ENCODE measurements at places on chromosomes 2 and 18. TPM values are rescaled to one million over a fixed set of nuclear protein-coding genes. Genes with fewer than 3 reads are reported as not detected.

FSIP2 gene
- 0.19 TPM for total RNA-seq

DNA sequence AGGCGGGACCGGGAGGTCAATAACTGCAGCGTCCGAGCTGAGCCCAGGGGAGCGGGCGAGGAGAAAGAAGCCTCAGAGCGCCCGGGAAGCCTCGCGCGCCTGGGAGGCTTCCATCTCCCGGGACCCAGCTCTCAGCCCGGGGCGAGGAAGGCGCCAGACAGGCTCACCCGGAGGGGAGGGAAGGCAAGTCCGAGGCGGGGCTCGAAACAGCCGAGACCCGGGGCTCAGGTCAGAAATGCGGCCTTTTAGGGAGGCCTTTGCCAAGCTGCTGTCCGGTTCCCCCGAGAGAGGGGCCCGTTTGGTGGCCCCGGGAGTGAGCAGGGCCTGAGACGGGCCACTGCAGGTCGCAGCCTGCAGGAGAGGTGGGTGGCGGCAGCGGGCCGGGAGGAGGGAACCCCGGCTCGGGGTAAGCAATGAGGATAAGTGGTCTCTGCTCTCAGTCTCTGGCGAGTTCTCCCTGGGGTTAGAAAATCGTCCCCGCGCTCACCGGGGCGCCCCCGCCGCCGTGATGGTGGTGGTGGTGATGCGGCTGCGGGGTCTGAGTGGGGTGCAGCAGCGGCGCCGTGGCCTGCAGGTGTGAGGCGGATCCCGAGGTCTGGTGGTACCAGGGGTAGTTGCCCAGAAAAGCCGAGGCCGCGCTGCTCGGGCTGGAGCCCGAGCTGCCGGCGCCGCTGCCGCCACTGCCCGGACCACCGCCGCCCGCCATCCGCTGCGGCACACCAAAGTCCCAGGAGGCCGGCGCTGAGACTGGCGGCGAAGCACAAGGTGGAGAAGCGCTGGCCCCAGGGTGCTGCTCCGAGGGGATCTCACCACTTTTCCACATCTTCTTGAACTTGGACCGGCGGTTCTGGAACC lies 2.4 kb downstream of the DLX2 start:
- no peak for DNase-seq
- H3K36me3 ChIP-seq: peaks cover 2% of the 10 kb centered on the region
- no peak overlapping the region for H3K27ac ChIP-seq
- H3K4me3 ChIP-seq: peak overlapping the region; percentile 64
- H3K27me3 ChIP-seq: peaks cover 79% of the 10 kb centered on the region

- no peaks in the 10 kb centered on the region for H3K4me1 ChIP-seq
- H3K27me3 ChIP-seq: no peaks in the 10 kb centered on the region
- H3K4me3 ChIP-seq: no peak overlapping the region
Measured at GRCh38 chr2:99626158-99626557, 136.3 kb upstream of the REV1 start.

DNA sequence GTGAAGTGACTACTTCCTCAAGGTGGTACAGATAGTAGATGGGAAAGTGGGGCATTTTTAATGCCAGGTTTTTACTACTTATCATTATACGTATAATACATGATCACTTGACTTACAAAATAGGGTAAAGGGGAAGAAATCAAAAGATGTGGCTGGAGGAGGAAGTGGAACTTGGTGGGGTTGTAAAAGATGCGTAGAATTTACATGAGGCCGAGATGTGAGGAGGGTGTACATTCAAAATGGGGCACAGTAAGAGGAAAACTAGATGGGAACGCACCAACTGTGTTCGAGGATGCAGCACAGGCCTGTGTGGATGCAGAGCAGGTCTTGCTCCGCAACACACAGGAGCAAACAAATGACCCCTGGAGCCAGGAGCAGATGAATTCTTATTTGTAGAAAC lies 403.3 kb downstream of the TXNL1 start:
- no peaks in the 10 kb centered on the region for H3K36me3 ChIP-seq
- H3K27ac ChIP-seq: no peak overlapping the region
- H3K27me3 ChIP-seq: peaks cover 12% of the 10 kb centered on the region
- no peak for DNase-seq
- H3K4me1 ChIP-seq: no peaks in the 10 kb centered on the region

DNA sequence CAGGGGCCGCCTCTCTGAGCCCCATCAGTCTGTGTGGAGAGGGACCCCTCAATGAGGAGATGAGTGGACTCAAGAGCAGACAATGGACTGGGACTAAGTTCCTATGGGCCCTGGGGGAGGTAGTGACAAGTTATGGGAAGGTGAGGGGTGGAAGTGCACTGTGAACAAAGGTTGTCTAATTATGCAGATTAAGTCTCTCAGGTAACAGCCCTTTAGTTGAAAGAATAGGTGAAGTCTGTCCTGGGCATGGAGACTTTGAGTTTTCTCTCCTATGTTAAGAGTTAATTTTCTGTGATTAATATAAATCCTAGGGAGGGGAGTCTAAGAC lies 243.8 kb downstream of the FAM210A start:
- no peak overlapping the region for H3K4me3 ChIP-seq
- no peak for DNase-seq
- peaks cover 33% of the 10 kb centered on the region for H3K4me1 ChIP-seq

ELOA2 gene
- not detected for total RNA-seq

DNA sequence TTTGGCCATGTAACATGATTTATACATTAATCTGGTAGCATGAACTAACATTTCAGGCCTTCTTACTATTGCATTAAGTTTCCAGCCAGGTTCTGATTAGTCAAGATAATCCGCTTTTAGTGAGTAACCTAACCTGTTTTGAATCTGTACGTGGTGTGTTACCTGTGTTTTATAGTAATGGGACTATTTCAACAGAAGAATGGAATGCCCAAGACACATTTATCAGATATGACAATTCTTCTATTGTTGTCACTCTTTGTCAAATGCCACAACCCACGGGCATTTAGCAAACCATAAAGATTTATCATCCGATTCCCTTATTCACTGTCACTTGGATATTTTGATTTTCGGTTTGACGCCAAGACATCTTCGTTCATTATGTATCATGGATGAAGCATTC lies 117.9 kb downstream of the ETAA1 start:
- no peaks in the 10 kb centered on the region for H3K27me3 ChIP-seq
- H3K36me3 ChIP-seq: no peaks in the 10 kb centered on the region
- H3K4me3 ChIP-seq: no peak overlapping the region
- no peaks in the 10 kb centered on the region for H3K4me1 ChIP-seq

DNA sequence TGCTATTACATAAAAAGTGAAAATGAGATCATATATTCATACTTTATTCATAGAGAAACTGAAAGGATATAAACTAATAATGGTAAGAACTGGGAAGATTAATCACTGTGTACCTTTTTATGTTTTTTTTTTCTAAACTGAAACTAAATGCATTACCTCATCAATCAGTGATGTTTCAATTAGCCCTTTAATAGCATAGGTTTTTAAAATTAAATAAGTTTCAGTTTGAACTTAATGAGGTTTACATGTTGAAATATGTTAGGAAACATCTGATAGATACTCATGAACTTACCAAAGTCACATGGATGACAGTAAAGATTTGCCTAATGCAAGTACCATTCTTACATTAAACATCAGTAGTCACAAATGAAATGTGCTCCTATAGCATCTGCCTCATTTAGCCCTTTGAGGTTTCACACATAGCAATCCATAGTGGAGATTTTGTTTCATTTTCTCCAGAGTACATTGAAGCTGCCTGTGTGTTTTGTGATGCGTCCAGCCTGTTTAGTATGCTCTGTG lies 8.9 kb downstream of the MAPRE2 start:
- peak overlapping the region; percentile 98 for H3K27ac ChIP-seq
- peaks cover 3% of the 10 kb centered on the region for H3K36me3 ChIP-seq
- peaks cover 76% of the 10 kb centered on the region for H3K4me1 ChIP-seq
- peak overlapping the region; percentile 75 for H3K4me3 ChIP-seq

RNF138 gene
- total RNA-seq: 79.9 TPM

GRCh38 chr18:43213816-43214215 lies 63.5 kb downstream of the SYT4 start:
- H3K4me1 ChIP-seq: no peaks in the 10 kb centered on the region
- no peaks in the 10 kb centered on the region for H3K27me3 ChIP-seq
- no peak overlapping the region for H3K27ac ChIP-seq
- no peaks in the 10 kb centered on the region for H3K36me3 ChIP-seq

GRCh38 chr18:75130591-75131328 lies 78.2 kb downstream of the PTGR3 start:
- no peaks in the 10 kb centered on the region for H3K36me3 ChIP-seq
- no peak overlapping the region for H3K4me3 ChIP-seq
- peaks cover 5% of the 10 kb centered on the region for H3K4me1 ChIP-seq
- no peaks in the 10 kb centered on the region for H3K27me3 ChIP-seq
- no peak for DNase-seq
- no peak overlapping the region for H3K27ac ChIP-seq

- no peak overlapping the region for H3K27ac ChIP-seq
- no peak overlapping the region for H3K4me3 ChIP-seq
- no peak for DNase-seq
- no peaks in the 10 kb centered on the region for H3K36me3 ChIP-seq
Measured at GRCh38 chr2:66548422-66548821, 113.5 kb downstream of the MEIS1 start.

- peaks cover 28% of the 10 kb centered on the region for H3K4me1 ChIP-seq
- no peak for DNase-seq
- no peak overlapping the region for H3K27ac ChIP-seq
Measured at GRCh38 chr2:224405841-224406370, 4.0 kb upstream of the FAM124B start.

DNA sequence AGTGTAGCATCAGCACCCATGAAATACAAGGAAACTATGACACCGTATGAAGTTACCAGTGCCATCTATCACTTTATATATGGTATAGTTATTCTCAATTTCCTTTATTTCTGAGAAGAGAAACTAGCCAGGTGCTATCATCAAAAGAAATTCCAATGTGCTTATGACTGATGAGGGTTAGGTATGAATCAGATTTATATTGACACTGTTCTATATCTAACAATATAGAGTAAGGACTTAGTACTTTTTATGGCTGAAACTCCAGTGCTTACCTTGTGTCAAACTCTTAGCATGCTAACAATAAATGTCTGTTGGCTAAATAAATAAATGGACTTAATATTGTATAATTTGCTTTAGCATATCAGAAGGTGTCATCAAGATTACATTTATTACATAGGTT lies 6.9 kb downstream of the METTL4 start:
- H3K4me3 ChIP-seq: no peak overlapping the region
- no peaks in the 10 kb centered on the region for H3K27me3 ChIP-seq
- peaks cover 29% of the 10 kb centered on the region for H3K4me1 ChIP-seq
- no peak overlapping the region for H3K27ac ChIP-seq

DNA sequence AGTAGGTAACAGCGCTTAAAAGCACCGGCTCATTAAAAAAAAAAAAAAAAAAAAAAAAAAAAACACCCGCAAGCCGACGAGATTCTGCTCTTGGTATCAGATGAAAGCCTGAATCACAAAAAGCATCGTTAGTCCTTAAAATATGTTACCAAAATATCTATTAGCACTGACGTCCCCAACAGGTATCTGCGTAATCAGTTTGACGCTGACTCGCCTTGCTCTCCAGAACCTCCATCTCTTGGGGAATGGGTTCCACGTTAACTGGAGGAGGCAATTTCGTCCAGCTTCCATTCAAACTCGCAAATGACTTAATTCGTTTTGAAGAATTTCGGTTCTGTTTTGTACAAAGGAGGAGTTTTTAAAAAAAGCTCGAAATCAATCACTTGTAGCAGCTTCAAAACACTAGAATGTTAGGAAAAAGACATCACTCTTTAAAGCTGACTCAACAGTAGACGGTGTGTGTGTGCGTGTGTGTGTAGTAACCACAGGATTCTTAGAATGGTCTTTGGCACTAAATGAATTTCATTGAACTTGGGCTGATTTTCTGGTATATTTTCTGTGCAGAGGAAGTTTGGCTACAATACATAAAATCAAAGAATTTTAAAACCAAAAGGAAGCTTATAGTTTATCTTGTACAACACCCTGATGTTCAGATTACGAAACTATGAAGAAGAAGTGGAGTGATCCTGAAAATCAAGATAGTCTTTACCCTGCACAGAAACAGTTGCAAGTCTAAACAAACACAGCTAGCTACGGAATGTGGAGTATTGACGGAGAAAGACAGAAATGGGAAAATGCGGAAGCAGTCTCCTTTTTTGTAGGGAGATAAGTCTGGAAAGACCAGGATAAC lies 1.1 kb upstream of the PGAP1 start:
- H3K36me3 ChIP-seq: peaks cover 18% of the 10 kb centered on the region
- peak overlapping the region; percentile 98 for H3K4me3 ChIP-seq
- peaks cover 34% of the 10 kb centered on the region for H3K4me1 ChIP-seq
- H3K27ac ChIP-seq: peak overlapping the region; percentile 97
- DNase-seq: peak; percentile 60
- no peaks in the 10 kb centered on the region for H3K27me3 ChIP-seq

DNA sequence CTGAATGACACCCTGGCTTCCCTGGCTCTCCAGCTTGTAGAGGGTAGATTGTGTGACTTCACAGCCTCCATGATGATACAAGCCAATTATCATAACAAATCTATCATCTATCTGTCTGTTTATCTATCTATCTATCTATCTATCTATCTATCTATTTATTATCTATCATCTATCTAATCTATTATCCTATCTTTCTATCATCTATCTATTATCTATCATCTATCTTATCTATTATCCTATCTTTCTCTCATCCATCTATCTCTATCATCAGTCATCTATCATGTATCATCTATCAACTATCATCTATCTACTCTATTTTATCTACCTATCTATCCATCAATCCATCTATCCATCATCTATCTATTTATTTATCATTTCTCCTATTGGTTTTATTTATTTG lies 361.8 kb downstream of the RNF144A start:
- no peak overlapping the region for H3K27ac ChIP-seq
- no peaks in the 10 kb centered on the region for H3K36me3 ChIP-seq
- H3K4me1 ChIP-seq: no peaks in the 10 kb centered on the region
- H3K4me3 ChIP-seq: no peak overlapping the region
- no peak for DNase-seq

CKAP2L gene
- total RNA-seq: 45.5 TPM

- H3K27me3 ChIP-seq: peaks cover 29% of the 10 kb centered on the region
- no peak for DNase-seq
- H3K4me1 ChIP-seq: no peaks in the 10 kb centered on the region
- H3K4me3 ChIP-seq: no peak overlapping the region
Measured at GRCh38 chr18:35743916-35744315, 162.4 kb downstream of the GALNT1 start.

- H3K4me3 ChIP-seq: no peak overlapping the region
- H3K4me1 ChIP-seq: no peaks in the 10 kb centered on the region
- DNase-seq: no peak
- no peaks in the 10 kb centered on the region for H3K36me3 ChIP-seq
Measured at GRCh38 chr2:4404363-4404762, 701.0 kb downstream of the DCDC2C start.

DCC gene
- not detected for total RNA-seq

- H3K27me3 ChIP-seq: no peaks in the 10 kb centered on the region
- DNase-seq: no peak
- no peaks in the 10 kb centered on the region for H3K4me1 ChIP-seq
- H3K4me3 ChIP-seq: no peak overlapping the region
- no peaks in the 10 kb centered on the region for H3K36me3 ChIP-seq
- H3K27ac ChIP-seq: no peak overlapping the region
Measured at GRCh38 chr2:143607231-143608062, 478.2 kb downstream of the ARHGAP15 start.

- peaks cover 41% of the 10 kb centered on the region for H3K4me1 ChIP-seq
- H3K36me3 ChIP-seq: peaks cover 2% of the 10 kb centered on the region
- DNase-seq: no peak
- peak overlapping the region; percentile 53 for H3K4me3 ChIP-seq
- H3K27me3 ChIP-seq: no peaks in the 10 kb centered on the region
Measured at GRCh38 chr2:200408428-200409316, 101.2 kb downstream of the KCTD18 start.

- H3K36me3 ChIP-seq: peaks cover 3% of the 10 kb centered on the region
- DNase-seq: no peak
- H3K4me3 ChIP-seq: no peak overlapping the region
- peaks cover 23% of the 10 kb centered on the region for H3K4me1 ChIP-seq
Measured at GRCh38 chr2:196995757-196996314, 69.3 kb upstream of the PGAP1 start.
